Midbrain (tissue), 1 donor: ENCODE measurements at places on chromosomes 2 and 18.

DNA sequence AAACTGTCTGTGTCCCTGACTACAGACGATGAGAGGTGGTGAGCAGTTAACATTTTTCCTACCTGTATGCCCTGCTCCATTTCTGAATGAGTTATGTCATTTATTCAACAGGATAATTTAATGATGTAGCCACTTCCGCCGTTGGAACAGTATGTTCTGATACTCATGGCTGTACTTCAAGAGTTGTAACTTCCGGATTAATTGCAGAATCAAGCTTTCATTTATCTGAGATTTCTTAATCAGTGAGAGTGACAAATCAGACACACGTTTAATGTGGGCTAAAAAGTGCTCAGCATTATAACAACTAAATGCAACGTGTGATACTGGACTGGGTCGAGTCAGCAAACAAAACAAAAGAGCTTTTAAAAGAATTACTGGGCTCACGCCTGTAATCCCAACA lies 107.7 kb downstream of the KCTD1 start:
- DNase-seq, result no peak

DNA sequence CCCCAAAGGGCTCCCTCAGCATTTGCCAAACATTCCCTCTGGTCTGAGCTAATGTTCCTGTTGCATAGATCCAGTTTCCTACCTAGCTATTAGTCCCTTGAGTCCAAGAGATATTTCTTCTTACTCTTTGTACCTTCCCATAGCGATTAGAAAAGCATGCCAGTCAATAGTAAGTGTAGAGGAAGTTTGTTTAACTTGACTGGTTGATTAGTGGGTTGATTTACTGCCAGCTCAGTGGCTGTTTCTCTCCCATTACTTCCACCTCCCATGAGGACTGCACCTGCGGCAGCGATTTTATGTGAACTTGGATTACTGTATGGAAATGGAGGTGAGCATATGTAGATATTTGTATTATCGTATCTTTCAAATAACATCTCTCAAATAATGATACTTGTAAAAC lies 1748.4 kb upstream of the CELF4 start:
- no peak for DNase-seq

GRCh38 chr2:55721596-55722215 lies 28.1 kb upstream of the PNPT1 start:
- no peak for DNase-seq

- DNase-seq, result no peak
Observed at GRCh38 chr2:143808166-143808565, 678.9 kb downstream of the ARHGAP15 start.

DNA sequence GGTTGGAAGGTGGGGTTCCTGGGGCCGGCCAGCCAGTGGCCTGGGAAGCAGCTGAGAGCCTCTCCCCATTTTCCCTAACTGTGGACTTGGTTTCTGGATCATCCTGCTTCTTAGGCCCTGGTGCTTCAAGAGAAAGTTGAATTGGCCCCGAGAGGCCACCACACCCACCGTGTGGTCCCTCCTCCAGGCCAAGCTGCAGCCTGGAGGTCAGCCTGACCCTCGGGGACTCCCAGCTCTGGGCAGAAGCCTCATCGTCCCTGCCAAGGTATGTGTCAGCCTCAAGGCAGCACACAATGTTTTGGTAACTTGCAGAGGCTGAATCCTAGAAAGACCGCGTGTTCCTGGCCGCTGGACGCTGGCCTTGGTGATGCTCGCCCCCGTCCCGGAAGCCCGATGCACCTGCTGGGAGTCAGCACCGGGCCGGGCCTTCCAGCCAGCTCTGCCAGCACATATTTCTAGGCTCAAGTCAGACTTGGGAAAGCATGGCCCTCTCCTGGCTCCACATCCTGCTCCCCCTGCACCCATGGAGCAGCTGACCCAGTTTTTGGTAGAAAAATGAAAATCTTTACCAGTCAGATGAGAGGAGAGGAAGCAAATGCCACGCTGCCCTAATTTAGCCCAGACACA lies 72.6 kb downstream of the ACTR2 start:
- DNase-seq, result no peak

- DNase-seq, result no peak
Observed at GRCh38 chr2:60472041-60472440, 81.4 kb downstream of the BCL11A start.

DNA sequence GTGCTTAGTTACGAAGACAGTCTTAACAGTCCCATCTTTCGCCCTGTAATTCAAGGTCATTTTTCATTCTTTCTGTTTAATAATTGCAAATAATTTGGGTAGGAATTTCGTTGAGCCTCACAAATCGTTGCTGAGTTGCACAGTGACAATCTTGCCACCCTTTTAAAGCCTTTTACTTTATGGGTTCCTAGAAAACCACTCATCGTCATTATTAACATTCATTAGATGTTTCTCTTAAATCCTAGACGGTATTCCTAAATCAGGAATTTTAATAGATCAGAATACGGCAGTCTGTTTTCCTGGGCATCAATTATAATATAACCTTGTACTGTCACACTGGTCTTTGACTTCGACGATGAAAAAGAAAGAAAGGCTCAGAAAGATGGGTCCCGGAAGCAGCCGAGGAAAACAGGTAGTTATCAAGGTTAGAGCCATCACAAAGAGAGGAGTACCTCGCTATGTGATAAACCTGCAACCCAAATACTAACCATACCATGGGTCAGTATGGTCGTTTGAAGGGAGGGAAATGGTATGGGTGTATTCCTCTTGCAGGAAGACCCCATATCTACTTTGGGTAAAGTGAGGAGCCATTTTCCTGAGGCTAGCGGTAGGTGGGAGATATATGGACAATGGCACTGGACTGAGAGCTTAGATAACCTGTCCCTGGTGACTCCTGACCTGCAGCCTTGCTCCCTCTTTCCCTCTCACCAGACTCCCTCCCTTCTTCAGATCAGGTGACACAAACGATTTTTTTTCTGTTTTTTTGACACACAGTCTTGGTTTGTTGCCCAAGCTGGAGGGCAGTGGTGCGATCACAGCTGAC lies 981 bp upstream of the SF3B1 start:
- DNase-seq, result no peak
